ENCODE measurements at places on chromosomes 1 and 21.
A peak's percentile ranks its signal among the peaks of the same experiment; 100 is the strongest.

DNA sequence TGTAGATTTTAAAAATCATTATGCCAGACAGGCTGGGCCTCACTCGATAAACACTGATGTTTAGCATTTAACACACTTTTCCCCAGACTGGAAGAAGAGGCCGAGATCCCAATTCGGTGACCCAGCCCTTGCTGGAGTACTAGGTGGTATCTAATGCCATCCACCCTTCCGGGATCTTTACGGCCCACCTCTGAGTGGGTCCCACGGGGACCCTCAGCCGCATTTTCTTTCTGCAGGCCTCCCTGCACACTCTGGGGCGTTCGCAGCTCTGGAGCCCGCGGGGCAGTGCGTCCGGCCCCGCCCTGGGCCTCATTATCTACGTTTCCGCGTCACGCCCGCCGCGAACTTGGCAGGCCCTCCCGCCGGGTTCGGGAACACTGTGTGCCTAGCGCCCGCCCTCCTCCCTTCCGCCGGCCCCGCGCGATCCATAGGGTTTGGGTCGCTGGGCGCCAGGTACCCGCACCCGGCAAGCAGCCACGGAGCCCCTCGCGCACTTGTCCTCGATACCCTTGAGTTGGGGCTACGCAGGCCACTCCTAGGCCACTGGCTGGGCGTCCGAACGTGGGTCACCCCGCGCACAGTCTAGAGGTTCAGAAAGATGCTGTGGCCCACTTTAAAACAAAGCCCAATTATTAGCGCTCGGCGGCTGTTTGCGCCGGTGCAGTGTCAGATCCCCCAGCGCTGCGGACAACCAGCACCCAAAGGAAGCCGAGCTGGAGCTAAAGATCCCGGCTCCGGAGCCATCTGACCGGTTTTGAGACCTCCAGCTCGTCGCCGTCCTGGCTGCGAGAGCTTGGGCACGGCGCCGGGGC, 950 bp upstream of the EVA1C start:
- peak; percentile 59 for DNase-seq

DNA sequence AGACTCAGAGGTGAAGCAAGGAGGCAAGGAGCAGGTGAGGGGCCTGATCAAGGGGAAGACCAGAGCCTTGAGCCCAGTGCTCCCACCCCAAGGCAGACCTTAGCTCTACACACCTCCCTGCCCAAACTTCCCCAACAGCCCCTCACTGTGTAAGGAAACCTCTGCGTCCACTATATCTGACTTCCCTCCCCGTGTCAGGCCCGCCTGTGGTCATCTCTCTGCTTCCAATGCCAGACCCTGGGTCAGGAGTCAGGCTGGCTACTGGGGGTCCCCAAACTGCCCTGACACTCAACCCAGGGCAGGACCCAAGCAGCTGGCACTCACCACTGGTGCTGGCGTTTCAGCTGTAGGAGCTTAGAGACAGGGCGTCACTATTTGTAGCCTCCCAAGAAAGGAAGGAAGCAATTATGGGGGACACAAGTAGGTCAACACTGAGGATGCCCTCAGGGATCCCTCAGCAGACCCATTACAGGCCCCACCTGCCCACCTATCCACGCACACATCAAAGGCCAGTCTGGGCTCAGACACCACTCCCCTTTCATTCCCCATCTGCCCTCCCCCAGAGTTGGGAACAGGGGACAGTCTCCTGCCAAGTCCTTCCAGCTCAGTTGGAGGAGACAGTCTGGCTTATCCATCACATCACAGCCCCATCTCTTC, 811 bp upstream of the S100A3 start:
- DNase-seq: no peak

DNA sequence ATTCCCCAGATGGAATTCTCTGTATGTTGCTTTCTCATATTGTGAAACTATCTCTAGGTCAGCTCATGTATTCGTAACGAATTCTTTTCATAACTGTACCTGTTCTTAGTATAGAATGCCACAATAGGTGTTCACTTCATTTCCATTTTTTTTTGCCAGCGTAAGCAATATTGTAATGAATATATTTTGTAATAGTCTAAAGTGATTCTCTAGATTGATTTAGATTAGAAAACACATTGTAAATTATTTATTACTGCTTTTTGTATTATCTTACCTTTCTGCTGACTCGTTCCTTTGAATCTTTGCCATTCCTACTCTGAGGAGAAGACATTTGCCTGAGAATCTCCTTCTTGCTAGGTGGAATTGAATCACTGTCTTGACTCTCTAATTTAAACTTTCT, 14.8 kb downstream of the PDC start:
- no peak for DNase-seq

DNA sequence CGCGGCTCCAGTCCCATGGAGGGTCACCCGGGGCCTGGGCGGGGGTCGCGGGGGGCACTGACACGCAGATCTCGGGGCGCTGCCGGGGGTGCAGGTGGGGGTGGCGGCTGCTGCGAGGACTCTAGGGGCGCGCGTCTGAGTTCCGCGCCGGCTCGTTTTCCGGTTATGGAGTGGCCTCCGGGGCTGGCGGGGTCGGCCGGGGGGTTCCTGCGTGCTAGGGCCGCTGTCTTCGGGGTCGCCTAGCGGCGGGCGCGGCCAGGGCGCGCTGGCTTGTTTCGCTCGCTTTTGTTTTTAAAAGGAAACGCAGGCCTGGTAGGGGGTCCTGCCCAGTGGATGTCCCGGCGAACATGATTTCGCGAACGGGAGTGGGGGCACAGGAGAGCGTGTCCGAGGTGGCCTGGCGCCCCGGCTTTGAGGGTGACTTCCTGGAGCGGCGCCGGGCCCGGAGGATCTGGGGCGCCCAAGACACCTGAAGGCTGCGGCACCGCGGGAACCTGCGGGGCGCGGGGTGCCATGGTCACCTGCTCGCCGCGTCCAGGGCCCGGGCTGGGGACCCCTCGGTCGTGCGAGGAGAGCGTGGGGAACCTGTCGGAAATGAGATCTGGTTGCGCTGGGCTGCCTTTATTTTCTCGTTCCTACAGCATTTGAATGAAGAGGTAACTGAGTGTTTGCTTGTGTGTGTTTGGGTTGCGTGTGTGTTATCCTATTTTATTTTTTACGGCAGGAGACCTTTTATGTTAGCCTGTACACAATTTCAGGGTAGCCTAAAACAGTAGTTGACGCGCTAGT, 618 bp downstream of the ETS2 start:
- peak; percentile 38 for DNase-seq

DNA sequence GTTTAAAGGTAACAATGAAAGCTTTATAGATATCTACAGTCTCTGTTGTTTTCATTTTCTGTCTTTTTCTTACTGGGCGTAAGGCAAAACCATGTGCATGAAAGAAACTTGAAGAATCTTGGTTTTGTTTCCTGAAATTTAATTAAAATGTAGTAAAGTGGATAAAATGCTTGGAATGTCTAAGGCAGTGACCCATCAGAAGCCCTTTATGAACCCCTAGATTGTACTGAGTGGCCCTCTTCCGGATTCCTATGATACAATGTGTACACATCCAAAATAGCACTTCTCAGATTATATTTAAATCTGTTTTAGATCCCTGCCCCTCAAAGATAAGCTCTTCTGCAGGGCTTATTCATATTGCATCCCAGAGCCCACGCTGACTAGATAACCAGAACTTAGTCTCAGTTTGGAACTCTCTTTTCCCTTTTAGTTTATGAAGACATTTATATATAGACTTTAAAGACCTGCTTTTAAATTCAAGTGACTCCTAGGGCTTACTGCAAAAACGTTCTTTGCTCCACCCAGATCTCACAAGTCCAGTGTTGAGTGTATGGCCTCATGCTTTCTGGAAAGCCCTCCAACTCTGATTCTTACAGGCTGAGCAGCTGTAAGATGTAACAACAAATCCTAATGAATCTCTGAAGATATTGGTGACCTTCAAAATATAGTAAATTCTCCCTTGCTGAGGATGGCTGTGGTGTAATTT, 142.9 kb downstream of the LRRC7 start:
- DNase-seq: no peak

- DNase-seq: no peak
Observed at GRCh38 chr1:156487862-156488261, 12.7 kb downstream of the MEF2D start.

- no peak for DNase-seq
Observed at GRCh38 chr1:19023787-19024186, 67.3 kb upstream of the IFFO2 start.

DNA sequence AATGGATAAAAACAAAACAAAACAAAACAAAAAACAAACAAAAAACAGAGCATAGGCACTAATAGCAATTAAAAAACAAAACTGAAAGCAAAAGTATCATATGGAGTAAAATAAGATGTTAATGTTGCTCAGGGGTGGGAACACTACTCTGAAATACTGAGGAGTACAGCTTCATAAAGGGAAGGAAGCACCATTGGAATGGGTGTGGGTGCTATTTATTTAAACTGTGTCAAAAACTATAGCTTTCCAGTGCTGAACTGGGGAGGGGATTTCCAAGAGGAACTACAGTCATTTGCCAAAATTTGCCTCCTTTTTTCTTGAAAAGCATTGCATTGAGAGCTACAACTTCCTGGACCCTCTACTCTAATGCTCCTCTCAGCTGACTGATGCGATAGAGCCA, 40.0 kb downstream of the SPTA1 start:
- peak; percentile 6 for DNase-seq

- DNase-seq: no peak
Observed at GRCh38 chr21:31255036-31255435, 89.0 kb downstream of the TIAM1 start.

DNA sequence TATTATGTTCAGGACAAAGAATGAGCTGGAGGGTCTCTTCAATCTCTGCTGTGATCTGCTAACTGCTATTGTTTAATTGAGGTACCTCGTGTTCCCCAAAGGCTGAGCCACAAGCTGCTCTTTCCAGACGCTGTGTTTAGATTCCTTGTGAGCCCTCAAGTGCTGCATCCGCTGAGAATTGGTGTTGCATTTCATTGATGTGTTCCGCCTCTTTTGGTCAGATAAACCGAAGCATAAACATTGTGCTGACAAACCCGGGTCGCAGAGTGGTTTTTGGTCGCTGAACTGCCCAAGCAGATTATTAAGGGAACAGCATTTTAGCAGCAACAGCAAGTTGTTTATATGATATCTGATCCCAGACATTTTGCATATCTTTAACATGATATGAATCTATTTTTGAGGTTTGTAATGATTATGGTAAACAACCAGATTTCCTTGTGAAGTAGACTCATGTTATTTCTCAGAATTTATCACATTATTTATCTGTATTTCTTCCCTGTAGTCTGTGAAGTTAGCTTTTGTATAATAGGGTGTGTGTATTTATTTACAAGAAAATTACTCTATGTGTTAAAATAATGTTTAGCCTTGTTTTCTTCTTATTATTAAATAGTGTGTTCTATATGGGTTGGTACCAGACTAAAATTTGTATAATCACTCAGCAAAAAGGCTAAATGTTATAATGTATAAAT, 217.2 kb upstream of the C1orf105 start:
- DNase-seq: no peak

DNA sequence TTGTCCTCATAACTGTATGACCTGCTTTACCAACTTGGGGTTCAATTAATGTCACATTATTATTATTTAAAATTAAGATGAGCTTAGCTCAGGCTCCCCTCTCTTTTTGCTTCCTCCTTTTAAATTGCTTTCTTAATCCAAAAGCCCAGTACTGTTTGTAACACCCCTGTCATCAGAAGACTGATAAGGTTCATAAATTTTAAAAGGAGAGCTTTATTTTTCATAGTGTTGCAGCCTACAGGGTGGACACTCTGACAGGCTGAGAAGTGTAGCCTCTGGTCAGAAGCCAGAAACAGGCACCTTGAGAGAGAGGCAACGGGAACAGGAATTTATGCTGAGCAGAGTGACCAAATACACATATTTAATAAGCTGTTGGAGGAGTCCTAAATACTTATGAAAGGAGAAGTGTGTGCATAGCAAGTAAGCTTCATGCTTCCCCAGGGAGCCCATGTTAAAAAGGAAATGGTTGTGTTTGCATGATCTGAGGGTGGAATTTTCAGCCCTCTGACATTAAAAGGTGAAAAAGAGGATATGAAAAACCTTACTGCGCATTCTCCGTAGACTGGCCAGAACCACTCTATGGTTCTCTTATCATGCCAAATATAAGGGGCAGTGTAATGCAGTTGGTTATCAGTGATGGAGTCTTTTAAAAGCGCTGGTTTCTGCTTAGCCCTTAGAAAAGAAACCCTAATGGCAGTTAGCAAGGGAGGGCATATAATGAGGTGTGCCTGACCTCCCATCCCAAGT, 30.5 kb upstream of the FGGY start:
- peak; percentile 16 for DNase-seq

- DNase-seq: peak; percentile 70
Observed at GRCh38 chr1:167601442-167602383, 28.3 kb upstream of the RCSD1 start.

DNA sequence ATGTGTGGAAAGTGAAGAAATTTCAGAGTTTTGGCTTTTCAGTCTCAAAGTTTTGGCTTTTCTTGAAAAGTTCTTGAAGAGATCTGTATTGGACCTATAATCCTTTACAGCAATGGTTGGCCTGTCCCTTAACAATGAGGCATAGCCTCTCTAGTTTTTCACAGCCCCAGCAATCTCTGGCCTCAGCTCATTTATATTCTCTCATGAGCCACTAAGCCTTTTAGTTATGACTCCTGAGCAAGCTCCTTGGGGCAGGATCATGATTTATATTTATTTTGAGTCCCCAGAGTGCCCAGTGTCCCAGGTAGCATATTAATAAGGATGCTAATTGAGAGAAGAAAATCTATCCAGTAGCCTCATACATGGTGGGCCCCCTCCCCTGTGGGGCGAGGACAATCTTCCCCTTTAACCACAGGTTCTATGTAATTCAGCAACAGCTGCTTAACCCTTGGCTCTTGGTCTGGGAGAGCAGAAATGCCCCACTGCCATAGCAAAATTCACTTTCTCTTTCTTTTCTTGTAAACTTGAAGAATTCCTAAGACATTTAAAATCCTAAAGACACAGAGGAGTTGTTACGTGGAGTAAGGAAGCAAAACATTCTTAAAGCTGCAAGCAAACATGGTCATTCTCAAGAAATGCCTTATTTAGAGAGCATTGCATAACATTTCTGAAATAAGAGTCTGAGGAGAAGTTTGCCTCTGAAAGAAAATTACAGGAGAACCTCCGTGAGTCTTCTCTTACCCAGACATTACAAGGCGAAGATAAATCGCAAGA, 6.3 kb downstream of the NGF start:
- DNase-seq: no peak

DNA sequence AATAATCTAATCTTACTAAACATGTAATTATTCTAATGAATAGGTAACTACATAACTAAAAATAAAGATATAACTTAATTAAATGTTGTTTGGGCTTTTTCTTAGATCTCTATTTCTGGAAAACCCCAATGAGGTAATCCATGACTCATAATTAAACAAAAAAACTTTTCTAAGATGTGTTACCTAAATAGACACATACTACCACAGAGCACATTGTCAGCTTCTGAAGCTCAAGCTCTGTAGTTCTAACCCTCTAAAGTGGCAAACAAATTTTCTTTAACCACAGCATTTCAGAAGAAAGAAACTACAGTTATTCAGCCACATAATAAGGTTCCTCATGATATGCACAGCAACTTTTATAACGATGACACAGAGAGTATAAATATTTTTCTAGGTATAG, 4.2 kb downstream of the OR6K3 start:
- DNase-seq: no peak

GRCh38 chr1:47593013-47593568, 155.2 kb downstream of the FOXD2 start:
- DNase-seq: no peak

GRCh38 chr1:64933296-64934070, 32.9 kb downstream of the JAK1 start:
- DNase-seq: peak; percentile 47
